Esophagus mucosa (tissue), 1 donor: ENCODE measurements at places on chromosomes 3 and 15.
A peak's percentile ranks its signal among the peaks of the same experiment; 100 is the strongest.

- ATAC-seq, result no peak
These were observed 1.5 kb upstream of the ISLR start for GRCh38 chr15:74171965-74172541.

- ATAC-seq, result no peak
These were observed 45.8 kb upstream of the NTRK3 start for GRCh38 chr15:88302373-88302772.

- ATAC-seq, result no peak
These were observed 116.7 kb upstream of the CGNL1 start for GRCh38 chr15:57259568-57260040.

GRCh38 chr15:51499379-51499976 lies 123.1 kb downstream of the DMXL2 start:
- peak; percentile 62 for ATAC-seq

DNA sequence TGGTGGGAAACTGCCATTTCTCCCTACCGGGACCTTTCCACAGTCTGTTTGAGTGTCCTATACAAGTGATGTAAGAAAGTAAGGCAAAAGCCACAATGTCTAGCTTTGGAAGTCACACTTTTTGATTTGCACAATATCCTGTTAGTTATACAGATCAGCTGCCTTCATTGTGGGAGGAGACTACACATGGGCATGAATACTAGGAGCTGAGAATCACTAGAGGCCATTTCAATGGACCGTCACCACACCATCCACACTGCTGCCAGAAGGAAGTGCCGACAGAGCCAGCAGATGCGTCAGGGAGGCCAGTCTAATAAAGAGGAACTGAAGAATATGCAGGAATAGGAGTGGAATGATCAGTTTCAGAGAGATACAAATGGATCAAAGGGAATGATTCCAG lies 65.8 kb downstream of the SCN11A start:
- ATAC-seq, result no peak

- ATAC-seq, result no peak
These were observed 201.2 kb upstream of the SOX2 start for GRCh38 chr3:181510500-181510899.

DNA sequence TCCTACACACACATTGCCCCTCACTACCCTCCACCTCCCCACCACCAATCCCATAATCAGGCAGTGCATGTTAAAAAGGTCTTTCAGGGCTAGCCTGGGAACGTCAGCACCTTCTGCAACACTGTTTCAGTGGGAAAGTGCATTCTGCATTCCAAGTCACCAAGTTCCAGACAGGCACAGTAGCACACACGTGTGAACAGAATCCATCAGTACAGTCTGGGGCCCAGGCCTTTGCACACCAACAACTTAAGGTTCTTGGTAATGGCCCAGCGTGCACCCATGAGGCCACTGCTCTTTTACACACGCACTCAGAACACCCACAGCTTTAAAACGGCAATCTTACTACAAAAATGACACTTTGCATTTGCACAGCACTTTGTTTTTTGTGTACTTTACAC lies 1.2 kb downstream of the ANXA2 start:
- no peak for ATAC-seq

DNA sequence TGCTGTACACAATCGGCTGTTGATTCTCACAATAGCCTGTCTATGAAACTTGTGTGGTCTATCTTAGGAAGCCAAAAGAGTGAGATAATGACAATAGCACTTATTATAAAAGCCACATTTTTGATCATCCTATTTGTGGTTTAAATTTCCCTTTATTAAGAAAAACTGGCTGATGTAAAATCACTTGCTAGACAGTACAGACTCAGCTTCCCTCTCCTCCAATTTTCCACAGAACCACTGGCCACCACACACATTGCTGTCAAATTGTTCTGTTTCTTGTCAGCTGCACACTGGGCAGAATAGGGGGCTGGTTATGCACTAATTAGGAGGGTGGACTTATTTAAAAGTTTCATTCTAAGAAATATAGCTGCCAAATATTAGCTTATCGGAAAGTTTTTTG lies 425.9 kb downstream of the EPHA3 start:
- no peak for ATAC-seq

- ATAC-seq, result peak; percentile 99
These were observed 202.8 kb downstream of the CADM2 start for GRCh38 chr3:85161544-85161943.

GRCh38 chr15:37824717-37825382 lies 109.6 kb upstream of the TMCO5A start:
- peak; percentile 85 for ATAC-seq

- no peak for ATAC-seq
These were observed 1.9 kb upstream of the CAMKV start for GRCh38 chr3:49871531-49872153.

- ATAC-seq, result no peak
These were observed 658.6 kb downstream of the ZBBX start for GRCh38 chr3:166721466-166721865.
